ENCODE measurements at places on chromosomes 6 and 20. TPM values are rescaled to one million over a fixed set of nuclear protein-coding genes. Genes with fewer than 3 reads are reported as not detected.

Gene ACTL10
- 0.75 TPM for total RNA-seq

Gene SRSF12
- 21.9 TPM for total RNA-seq

Gene NRSN1
- 0.54 TPM for total RNA-seq

Gene POPDC3
- total RNA-seq, result 0.86 TPM

Gene NT5E
- total RNA-seq, result 0.28 TPM

Gene DTNBP1
- total RNA-seq, result 13.6 TPM

Gene DEFB124
- total RNA-seq, result not detected

Gene TMEM151B
- total RNA-seq, result 21.2 TPM

GRCh38 chr6:137493218-137494038 is 766 bp downstream of the OLIG3 start:
- no peak for DNase-seq

- DNase-seq, result no peak
Measured at GRCh38 chr20:63328718-63329275, 32.4 kb downstream of the CHRNA4 start.

GRCh38 chr6:156430386-156430785 is 346.8 kb upstream of the ARID1B start:
- no peak for DNase-seq

- DNase-seq, result no peak
Measured at GRCh38 chr6:109762166-109762565, 71.1 kb downstream of the FIG4 start.

DNA sequence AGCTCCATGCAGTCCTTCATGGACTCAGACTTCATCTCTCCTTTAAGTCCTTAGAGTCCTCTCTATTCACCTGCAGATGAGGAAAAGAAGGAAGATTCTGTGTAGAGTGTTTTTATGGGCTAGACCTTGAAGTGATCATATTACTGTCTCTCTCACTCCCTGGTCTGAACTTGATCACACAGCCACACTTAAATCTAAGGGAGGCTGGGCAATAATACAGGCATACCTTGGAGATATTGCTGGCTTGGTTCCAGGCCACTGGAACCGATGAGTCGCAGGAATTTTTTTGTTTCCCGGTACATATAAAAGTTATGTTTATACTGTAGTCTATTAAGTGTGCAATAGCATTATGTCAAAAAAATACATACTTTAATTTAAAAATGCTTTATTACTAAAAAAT is 59.2 kb upstream of the FOXO3 start:
- DNase-seq, result no peak

- no peak for DNase-seq
Measured at GRCh38 chr20:23336476-23336875, 14.1 kb upstream of the NXT1 start.

DNA sequence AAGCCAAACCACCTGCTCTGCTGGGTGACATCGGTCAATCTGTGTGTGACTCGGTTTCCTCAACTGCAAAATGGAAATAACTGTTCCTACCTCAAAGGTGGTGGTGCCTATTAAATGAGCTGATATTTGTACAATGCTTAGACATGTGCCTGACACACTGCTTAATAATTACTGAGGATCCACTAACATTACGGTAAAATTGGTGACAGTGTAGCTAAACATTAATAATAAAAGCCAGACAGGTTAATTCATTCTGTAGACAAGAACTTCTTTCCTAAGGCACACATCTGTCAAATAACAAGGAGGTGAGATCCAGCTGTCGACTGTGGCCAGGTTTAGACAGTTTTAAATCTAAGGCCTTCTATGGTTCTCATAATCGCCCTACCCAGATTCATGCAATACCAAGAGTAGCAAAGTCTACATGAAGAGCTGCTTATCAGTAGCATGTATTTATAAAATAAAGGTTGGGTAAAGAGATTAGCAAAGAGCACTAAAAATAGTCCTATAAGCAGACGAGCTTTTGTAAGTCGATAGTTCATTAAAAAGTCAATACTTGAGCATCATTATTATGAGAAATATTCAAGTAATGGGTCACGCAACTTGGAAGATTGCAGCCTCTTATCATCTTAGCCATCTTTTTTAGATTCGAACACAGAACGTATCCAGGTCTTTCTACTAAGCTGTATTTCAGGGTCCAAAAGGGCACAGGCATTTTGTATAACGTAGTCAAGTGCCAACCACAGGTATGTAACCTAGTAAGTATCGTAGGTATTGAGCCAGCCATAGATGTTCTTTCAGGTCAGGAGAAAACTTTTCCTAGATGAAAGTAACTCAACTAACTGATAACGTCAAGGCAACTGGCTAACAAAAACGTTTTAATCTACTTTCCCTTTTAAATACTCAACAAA is 3.2 kb downstream of the CNKSR3 start:
- DNase-seq, result no peak

- no peak for DNase-seq
Measured at GRCh38 chr6:114432400-114432799, 89.6 kb upstream of the HS3ST5 start.

GRCh38 chr6:15444881-15445280 is 199.0 kb downstream of the JARID2 start:
- DNase-seq, result no peak

GRCh38 chr6:47308198-47308517 is 1.5 kb downstream of the TNFRSF21 start:
- no peak for DNase-seq

- DNase-seq, result no peak
Measured at GRCh38 chr20:8518878-8519277, 386.8 kb downstream of the PLCB1 start.

GRCh38 chr6:70309243-70309642 is 6.4 kb upstream of the COL9A1 start:
- no peak for DNase-seq

DNA sequence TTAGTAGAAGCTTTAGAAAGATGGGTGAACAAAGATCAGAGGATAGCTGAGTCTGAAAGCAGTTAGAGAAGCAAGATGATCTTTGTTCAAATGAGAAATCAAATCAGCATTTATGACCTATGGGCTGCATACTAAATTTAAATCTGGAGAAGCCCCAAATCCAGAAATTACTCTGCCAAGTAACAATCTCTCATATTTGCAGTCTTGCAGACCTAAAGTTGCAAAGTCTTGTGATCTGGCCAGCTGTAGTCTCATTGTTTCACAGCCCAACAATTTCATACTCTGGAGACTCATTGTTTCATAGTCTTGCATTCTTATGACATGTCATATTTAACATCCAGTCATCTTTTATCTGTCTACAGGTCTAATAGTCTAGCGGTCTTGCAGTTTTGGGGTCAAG is 364.9 kb upstream of the RSPO3 start:
- no peak for DNase-seq

GRCh38 chr20:16273812-16274555 is 299.3 kb downstream of the KIF16B start:
- no peak for DNase-seq

DNA sequence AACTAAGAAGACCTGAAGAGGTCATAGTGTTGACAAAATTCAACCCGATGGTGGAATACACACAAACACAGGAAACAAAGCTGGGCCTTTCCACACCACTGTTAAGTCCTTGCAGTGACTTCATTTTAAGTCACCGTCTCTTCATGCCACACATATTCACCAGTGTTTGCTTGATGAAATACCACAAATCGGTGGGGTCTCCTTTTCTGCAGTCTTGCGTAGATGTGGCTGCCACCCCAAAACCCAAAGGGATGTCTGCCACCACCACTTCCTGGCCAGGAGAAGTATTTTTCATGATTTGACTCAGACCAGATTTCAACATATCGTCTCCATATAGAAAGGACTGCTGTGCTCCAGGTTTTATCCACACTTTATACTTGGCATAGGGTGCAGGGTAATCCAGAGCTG is 11.0 kb upstream of the COL10A1 start:
- DNase-seq, result no peak

- no peak for DNase-seq
Measured at GRCh38 chr20:61435184-61435822, 183.2 kb downstream of the CDH4 start.

GRCh38 chr20:61810066-61810737 is 255.5 kb downstream of the TAF4 start:
- no peak for DNase-seq

GRCh38 chr20:58024241-58024721 is 204.2 kb downstream of the ANKRD60 start:
- no peak for DNase-seq

- DNase-seq, result no peak
Measured at GRCh38 chr6:35128496-35128895, 12.6 kb downstream of the TCP11 start.

- DNase-seq, result no peak
Measured at GRCh38 chr6:64712606-64713005, 994.4 kb downstream of the EYS start.

- DNase-seq, result no peak
Measured at GRCh38 chr20:3654326-3655130, 8.7 kb downstream of the GFRA4 start.

- DNase-seq, result no peak
Measured at GRCh38 chr20:31602779-31603441, 2.2 kb upstream of the ID1 start.

GRCh38 chr6:158290040-158290439 is 22.2 kb upstream of the TULP4 start:
- no peak for DNase-seq

Data from neural crest cell (in vitro differentiated cells).